Mammary epithelial cell (primary cell): ENCODE measurements at places on chromosomes 2 and 18. TPM values are rescaled to one million over a fixed set of nuclear protein-coding genes. Genes with fewer than 3 reads are reported as not detected.
A peak's percentile ranks its signal among the peaks of the same experiment; 100 is the strongest.

PROC gene
- total RNA-seq = 2.7 TPM

WIPF1 gene
- 1.0 TPM for total RNA-seq

ANKRD36 gene
- 26.0 TPM for total RNA-seq

ATP8B1 gene
- 15.0 and 16.2 TPM in 2 replicates for total RNA-seq

PRKAG3 gene
- total RNA-seq = not detected in 2 replicates

QPCT gene
- 0.33 and 0.69 TPM in 2 replicates for total RNA-seq

GPBAR1 gene
- total RNA-seq = 0.83 TPM

DNA sequence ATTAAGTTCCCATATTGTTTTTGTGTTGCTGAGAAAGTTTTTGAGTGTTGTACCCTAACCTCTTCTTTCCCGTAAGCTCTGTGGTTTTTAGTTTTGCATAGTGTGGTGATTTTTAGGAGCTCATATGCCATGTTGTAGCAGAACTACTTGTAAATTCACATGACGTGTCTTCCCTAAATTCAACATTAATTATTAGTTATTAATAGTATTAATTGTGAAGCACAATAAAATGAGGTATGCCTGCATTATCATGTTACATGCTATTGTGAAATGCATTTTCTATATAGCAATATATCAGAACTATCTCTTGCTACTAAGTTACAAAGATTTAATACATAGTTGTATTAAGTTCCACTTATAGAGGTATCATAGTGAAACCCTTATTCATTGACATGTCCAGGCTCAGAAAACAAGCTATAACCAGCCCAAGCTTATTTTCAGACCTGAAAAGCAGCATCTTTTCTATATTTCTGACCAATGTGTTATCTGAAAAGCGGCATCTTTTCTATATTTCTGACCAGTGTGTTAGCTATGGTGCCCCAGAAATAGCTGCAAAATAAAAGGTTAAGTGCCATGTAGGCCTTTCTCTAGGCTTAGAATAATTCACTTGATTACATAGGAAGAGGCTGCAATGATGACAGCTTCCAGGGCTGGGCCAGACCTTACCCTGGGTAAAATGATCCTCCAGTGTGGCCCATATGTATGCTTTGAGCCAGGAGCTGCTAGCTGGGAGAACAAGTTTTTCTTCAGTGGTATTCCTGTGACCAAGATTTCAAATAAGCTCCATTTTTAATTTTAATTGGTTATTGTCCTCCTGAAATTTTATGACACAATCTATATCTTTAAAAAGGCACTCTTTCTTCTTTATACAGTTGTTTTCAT, 21.6 kb downstream of the EPAS1 start:
- no peak for DNase-seq

DNA sequence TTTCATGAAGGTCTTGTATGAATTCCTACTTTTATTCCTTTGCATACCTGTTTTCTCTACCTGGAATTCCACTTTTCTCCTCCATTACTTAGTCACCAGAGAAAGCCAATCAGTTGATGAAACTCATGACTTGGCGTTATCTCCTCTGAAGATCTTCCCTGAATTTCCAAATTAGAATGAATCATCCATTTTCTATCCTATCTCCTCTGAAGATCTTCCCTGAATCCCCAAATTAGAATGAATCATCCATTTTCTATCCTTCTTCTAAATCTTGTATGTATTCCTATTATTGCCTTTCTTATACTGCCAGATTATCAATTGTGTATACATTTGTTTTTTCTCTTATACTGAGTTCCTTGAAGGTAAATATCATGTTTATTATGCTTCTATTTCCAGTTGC, 440.4 kb downstream of the CCDC85A start:
- no peak for DNase-seq

DNA sequence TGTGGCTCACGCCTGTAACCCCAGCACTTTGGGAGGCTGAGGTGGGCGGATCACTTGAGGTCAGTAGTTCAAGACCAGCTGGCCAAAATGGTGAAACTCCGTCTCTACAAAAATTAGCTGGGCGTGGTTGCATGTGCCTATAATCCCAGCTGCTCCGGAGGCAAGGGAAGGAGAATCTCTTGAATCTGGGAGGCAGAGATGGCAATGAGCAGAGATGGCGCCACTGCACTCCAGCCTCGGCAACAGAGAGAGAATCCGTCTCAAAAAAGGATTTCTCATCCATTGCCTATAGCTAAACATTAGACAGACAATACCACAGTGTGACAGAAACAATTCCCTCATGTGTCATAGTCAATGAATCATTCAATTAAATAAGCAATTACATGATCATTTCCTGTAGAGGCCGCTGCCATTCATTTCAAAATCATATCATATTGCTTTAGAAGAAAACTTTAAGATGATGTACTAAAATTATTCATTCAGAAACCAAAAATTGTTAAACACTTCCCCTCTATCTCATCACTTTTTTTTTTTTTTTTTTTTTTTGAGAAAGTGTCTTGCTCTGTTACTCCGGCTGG, 69.5 kb upstream of the TGIF1 start:
- peak; percentile 82 for DNase-seq

GRCh38 chr2:216535454-216535995, 36.9 kb downstream of the RPL37A start:
- DNase-seq = peak; percentile 71

DNA sequence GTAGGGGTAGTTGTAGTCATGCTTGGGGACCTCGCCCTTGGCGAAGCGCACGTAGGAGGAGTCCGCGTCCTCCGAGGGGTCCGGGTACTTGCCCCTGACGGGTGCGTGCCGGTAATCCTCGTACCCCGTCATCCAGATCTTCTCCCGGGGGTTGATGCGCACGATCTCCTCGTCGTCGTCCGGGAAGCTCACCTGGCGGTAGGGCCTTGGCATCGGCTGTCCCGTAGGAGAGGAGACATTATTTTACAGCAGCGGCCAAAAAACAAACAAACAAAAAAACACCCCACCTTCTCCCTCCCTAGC, 86.3 kb downstream of the ACTR2 start:
- no peak for DNase-seq

- no peak for DNase-seq
These were observed 30.0 kb downstream of the SERPINB8 start for GRCh38 chr18:63999871-64000270.

DNA sequence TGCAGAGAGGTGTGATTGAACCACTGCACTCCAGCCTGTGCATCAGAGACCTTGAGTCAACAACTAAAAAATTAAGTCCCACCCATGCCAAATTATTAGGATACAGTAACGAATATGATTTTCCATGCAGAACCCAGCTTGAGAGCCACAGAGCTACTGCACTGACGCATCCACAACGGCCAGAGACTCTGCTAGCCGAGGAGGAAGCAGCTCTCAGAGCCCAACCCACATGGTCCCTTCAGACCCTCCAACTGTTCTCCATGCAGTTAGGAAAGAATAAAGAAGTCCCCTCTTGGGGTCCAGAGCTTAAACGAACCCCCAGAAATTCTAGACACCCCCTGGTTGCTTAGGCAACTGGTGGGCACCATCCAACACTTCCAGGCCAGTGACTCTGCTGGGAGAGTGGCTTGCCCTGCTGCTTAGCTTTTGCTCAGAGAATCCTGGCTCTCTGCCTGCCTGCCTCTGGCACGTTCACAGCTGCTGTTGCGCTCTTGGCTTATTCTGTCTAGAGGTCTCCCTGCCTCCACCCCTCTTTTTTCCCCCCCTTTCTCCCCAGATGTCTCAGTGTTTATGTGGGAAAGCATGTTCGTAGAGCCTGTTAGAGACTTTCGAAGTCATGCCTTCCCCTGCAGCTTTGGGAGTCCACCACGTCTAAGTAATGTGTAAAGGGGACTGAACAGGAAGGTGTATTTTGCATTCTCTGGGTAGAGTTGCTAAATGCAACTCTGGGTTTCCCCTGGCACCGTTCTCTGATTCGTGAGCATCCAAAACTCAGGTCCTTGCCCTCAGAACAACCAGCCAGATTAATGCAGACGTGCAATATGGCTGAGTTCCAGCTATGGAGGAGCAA, 26.0 kb upstream of the SP3 start:
- DNase-seq = peak; percentile 34

GRCh38 chr2:121489284-121489683, 41.4 kb upstream of the RNU4ATAC start:
- DNase-seq = peak; percentile 72

DNA sequence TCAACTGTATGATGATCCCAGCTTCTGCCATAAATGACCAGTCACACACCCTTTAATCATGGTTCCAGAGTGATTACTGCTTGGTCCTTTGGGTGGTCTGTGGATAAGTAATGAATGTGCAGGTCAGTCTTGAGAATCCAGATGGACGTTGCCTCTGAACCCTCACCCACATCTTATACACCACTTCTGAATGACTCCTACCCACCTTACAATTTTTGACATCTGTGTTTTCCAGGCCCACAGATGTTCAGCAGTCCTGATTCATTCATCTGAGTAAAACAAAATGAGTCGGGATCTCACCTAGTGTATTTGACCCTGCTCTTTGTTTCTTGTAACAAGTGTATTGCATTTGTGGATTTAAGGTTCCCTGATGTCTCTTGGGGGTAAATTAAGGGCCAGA, 194.1 kb upstream of the CCDC68 start:
- peak; percentile 21 for DNase-seq

DNA sequence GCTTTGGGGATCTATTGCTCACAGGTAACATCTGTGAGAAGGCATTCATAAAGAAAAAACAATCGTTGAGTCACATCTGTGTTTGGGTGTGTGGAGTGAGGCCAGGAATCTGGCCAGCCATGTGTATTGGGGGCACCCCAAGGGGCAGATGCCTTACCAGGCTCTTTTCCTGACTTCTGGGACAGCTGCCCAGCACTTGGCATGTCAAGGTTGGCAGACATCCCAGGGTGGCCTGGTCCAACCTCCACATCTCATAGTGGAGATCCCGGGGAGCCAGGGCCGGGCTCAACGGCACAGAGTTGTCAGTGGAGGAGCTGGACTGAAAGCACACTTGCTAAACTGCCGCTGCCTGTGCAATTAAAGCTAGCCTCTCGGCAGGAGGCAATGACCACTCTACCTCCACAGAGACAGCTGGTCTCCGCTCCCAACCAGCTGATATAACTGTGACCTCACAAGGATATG, 75.3 kb upstream of the MGAT4A start:
- DNase-seq = peak; percentile 83

DNA sequence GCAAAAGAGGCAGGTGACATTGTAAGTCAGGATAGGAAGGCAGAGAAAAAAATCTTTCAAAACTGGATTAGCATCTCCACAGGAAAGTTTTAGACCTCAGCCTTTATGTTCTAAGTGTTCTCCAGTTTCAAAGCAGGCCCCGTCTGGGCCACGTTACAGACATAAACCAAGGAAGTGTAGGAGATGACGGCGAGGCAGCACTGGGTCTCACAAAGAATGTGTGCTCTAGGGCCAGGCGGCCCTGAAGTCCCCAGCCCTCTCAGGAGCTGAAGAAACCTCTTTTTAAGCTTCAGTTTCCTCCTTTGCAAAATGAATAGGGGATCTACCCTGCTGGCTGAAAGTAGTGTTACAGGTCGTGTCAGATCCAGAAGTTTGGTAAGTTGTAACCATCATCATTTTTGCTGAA, 81.7 kb downstream of the SPRED2 start:
- no peak for DNase-seq

DNA sequence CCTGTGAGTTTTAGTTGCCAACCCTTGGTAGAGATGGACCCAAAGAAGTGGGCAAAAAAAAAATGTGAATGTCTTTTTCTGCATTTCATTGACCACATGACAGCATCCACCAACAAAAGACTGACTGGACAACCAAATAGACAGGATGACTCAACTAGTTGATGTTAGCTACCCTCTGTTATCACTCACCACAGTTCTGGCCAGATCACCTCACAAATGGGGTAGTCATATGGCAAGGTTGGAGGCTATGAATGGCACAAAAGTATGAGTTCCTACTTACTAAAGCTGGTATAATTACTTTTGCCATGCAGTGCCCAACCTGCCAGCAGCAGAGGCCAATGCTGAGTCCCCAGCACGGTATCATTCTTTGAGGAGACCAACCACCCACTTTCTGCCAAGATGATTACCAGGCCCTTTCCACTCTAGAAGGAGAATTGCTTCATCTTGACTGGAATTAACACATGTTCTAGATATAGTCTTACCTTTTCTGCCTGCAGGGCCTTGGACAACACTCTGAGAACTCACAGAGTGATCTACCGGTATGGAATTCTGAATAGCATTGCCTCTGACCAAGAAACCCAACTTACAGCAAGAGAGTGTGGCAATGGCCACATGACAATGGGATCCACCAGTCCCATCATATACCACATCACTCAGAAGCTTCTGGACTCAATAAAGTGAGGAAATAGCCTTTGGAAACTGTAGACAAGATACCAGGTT, 20.1 kb upstream of the TCF7L1 start:
- peak; percentile 77 for DNase-seq

DNA sequence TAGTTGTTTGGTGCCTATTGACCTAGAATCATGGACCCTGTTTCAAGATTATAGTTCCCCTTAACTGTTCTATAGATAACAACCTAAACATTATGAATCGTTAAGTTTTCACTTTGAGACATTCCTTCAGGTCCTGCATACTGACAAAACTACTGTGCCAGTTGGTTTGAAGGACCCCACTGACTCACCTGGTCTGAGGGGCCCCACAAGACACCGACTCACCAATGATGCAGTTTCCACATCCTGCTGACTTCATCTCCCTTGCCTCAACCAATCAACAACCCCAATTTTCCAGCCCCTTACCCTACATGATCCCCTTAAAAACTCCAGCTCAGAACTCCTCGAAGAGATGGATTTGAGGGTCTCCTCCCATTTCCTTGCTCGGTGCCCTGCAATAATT, 89.6 kb upstream of the CCDC141 start:
- peak; percentile 12 for DNase-seq

DNA sequence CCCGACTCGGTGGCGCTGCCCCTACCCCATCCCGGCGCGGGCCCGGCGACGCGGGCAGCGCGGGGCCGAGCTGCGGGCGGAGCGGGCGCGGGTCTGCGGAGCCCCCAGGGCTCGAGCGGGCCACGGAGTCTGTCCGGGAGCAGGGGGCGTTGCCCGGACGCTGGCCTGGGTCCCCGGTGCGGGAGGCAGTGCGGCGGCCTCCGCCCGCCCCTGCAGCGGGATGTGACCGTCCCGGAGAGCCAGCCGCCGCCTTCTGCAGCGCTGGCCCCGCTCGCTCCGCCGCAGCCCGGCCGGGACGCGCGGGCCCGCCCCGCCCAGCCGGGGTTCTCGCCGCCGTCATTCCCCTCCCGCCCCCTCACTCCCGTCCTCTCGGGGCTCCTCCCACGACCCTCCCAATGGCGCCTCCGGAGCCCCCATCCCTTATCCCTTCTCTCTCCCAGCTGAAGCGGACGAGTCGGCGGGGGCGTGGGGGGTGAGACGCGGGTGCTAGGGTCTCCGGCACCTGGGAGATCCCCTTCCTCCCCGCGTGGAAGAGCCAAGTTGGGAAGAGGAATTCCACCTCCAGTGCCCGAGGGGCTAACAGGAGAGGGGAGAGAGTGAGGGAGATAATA, at the start of gene FNDC4:
FNDC4 (minus strand) TSS at position 257 of the 611 bp plus-strand sequence. CDS start 521 bp downstream, outside the sequence.
- no peak for DNase-seq

GRCh38 chr2:24421668-24422067, 61.3 kb upstream of the ITSN2 start:
- DNase-seq = peak; percentile 33

DNA sequence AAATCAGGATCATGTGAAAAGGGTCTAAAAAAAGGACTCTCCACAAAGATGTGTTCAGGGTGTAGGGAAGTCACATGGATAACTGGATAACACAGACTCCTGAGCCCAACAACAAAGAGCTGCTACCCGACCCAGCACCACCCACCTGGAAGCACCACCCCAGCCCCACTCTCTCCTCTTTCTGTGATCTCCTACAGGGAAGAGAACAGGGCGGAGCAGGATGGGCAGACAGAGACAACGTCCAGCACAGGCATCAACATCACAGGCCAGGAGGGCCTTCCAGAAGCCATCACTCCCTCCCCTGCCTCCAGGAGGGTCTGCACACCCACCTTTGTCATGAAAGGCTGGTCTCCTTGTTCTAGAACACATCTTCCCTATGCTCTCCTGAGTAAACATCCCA, 1.3 kb upstream of the CIB4 start:
- no peak for DNase-seq
